Smooth muscle cell of the brain vasculature (primary cell): ENCODE measurements at places on chromosomes 5 and 9.

DNA sequence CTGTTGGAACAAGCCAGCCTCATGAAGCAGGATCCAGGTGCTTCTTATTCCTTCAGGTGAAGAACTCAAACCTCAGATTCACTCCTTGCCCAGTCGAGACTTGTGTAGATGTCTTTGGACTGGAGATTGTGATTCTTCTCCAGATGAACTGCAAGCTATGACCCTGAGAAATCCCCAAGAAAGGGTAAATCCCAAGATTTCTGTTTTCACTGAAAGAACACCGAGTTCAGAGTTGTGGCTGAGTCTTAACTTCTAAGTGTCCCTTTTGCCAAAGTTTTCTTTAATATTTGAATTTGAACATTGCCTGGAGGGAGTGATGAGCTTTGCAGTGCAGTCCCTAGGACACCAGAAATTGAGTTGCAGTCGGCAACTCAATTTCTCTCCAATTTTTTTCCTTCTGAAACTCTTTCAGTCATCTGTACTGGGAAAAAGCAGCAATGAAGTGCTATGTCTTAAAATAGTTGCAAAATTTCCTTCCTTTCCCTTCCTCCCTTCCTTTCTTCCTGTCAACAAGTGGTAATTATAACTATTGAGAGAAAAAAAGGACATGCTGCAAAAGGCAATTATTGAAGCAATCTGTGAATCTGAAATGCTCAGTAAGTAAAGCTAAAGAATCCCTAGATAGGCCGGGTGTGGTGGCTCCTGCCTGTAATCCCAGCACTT, 56.1 kb downstream of the ANKRD55 start:
- DNase-seq, result no peak

DNA sequence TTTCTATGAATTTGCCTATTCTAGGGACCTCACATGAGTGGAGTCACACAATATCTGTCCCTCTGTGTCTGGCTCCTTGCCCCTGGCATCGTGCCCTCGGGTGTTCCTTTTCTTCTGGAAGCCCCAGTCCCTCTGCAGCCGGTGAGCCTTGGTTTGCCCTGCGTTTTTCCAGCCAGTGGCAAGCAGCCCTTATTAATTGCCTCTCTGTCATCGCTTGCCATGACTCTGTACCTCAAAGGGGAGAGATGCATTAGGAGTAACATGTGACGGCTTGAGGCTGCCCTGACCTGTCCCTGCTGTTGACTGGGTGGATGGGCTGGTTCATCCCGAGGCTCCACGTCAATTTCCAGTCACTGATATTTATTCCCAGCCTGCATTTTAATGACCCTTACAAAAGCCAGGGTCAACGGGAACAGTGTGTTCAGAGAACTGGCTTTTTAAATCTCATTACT, 87.3 kb downstream of the CFAP90 start:
- no peak for DNase-seq

- no peak for DNase-seq
These were observed 167.8 kb upstream of the MVB12B start for GRCh38 chr9:126158588-126159429.

DNA sequence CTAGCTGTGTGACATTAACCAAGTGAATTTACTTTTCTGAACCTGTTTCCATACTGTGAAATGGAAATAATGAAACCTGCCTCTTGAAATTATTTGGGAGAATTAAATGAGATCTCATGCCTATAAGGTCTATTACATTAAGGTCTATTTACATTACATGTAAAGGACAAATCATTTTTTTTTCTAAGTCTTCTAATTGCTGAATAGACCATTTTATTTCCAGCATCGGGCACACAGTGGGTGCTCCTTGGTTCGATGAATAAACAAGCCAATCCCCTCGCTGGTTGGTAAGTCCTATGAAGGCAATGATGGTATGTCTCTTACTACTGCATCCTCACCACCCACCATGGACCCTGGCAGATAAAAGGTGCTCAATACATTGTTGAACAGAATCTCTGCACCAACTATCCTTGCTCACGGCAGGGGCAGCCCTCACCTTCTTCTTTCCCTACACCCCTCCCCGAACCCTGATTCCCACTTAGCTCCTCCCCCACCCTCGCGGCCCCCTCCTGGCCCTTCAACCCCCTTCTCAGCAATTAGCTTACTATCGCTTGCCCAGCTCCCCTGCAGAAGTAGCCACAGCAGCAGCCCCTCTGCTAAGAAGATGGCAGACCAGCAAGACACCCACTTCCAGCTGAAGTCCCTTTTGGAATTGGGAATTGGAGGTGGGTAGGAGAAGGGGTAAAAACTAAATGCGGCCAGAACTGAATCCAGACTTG, 3.0 kb downstream of the PCDH1 start:
- DNase-seq, result no peak

DNA sequence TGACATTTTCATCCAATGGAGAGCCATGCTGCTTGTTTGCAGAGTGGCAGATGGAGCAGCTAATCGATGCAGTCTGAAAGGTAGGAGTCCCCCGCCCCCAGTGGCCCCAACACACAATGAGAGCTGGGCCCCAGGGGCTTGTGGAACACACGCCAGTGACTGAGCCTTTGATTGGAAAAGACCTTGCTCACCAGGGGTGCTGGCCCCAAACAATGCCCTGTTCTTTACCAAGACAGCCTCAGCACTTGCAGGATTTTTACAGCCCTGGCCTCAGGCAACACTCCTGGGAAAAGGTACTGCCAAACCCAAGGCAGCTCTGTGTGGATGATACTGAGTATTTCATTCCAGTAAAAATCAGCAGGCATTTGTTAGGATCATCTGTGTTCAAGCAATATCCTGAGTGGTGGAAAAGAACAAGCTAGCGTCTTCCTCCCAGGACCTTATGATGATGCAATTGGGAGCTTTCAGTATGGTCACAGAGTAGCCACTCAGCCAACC, 276.8 kb upstream of the CLINT1 start:
- DNase-seq, result no peak

DNA sequence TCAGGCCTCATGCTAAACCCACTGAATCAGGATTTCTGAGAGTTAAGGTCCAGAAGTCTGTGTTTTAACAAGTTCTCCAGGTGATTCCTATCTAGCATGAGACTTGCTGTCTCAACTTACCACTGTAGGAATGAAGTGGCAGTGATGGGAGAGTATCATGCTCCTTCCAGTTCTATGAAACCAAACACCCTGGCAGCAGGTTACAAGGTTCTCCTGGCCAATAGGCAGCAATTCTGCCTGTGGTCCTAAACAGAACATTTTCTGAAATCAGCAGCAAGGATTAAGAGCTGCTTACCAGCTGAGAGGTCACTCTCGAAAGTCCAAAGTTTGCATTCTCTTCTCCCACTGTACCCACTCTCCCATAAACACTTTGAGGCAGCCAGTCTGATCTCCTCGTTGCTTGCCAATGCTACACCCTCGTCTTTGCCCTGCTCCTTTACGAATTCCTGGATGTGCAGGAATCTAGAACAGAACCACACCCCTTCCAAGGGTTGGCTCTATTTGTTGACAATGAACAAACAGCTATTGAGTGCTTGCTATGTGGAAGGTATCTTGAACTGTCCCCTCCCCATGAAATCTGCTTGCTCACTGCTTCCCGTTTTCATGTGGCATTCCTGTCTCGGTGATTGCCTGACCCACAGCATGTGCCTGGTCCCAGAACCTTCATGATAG, 100.5 kb downstream of the TMEM174 start:
- no peak for DNase-seq

GRCh38 chr5:89281211-89281610, 398.2 kb upstream of the MEF2C start:
- DNase-seq, result no peak

DNA sequence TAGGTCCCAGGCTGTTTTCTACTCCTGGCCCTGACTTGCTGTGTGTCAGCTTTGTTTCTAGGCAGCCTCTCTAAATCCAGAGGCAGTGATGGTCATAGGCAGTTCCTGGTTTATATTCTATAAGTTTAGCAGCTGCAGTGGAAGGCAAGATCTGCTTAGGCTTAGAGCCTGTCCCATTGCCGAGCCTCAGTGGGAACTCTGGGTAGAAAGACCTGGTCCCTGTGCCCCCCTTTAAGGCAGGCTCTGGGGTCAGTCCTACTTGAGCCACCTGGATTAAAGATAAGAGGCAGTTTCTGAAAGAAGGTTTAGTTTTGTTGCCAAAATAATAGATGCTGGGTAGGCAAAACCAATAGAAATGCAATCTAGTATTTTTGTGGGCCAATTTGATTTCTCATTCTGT, 13.6 kb downstream of the MCCC2 start:
- no peak for DNase-seq

DNA sequence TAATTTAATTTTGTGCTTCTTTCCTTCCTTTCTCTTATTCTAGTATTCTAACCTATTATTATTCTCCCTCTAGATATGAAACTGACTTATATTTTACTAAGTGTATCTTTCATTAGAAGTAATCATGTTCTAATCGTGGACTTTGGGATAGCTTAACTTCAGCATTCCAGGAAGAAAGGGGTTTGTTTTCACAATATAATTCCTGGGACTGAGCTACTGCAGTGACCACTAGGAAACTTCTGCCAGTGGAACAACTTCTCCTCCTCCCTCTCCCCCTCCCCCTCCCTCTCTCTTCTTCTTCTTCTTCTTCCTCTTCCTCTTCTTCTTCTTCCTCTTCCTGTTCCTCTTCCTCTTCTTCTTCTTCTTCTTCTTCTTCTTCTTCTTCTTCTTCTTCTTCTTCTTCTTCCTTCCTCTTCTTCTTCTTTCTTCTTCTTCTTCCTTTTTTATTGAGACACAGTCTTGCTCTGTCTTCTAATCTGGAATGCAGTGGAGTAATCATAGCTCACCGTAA, 127.9 kb downstream of the NNT start:
- no peak for DNase-seq

DNA sequence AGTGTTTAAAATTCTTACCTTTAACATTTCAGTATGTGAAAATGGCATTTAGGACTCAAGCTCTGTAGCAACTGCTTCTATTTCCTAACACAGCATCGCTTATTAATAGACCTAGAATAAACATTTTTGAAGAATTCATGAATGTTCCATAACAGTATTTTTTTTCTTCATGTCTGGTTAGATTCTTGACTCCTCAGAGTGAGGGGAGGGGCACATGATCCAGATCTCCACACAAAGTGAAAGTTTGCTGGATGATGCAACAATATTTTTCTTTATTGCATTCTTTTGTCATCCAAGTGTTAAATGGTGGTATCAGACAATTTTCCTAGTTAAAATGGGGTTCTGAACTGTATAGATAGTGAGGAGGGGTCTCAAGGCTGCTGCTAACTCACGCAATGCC, 130.8 kb upstream of the MAN2A1 start:
- no peak for DNase-seq

- DNase-seq, result no peak
These were observed 55.2 kb upstream of the TMEM215 start for GRCh38 chr9:32728181-32728580.

GRCh38 chr5:173204185-173204979, 30.6 kb downstream of the NKX2-5 start:
- no peak for DNase-seq

- DNase-seq, result no peak
These were observed 228.8 kb upstream of the TYRP1 start for GRCh38 chr9:12464400-12464799.

GRCh38 chr5:111469293-111469896, 42.9 kb downstream of the STARD4 start:
- no peak for DNase-seq

DNA sequence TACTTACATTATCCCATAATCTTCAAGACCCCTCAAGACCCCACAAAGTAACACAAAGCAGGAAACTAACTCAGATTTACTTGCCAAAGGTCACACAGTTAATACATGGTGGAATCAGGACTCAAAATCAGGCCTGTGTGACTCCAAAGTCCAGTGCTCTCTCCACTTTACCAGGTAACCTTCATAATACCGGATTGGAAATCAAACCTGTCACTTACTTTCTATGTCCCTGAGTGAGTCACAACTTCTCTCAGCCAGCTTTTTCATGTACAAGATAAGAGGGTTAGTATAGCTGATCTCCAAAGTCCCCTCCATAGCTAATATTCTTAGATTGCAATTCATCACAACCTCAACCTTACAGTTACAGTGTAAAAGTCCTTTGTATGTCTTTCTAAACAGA, 17.1 kb downstream of the STRBP start:
- no peak for DNase-seq

DNA sequence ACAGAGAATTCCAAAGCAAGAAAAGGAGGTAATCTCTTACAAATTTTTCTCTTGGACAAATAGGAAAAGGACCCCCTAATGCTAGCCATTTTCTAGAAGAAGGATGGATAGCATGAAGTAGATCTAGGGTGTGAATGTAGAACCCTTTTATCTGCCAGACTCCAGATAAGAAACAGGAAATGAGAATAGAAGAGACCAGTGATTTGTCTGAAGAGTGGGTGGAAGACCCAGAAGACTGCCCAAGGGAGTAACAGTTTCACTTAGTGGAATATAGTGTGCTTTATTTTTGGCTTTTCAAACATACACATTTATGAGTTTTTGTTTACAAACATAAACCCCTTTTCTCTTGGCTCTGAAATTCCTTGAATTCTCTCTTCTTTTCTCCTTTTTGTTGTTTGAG, 25.0 kb downstream of the ECM2 start:
- DNase-seq, result no peak

DNA sequence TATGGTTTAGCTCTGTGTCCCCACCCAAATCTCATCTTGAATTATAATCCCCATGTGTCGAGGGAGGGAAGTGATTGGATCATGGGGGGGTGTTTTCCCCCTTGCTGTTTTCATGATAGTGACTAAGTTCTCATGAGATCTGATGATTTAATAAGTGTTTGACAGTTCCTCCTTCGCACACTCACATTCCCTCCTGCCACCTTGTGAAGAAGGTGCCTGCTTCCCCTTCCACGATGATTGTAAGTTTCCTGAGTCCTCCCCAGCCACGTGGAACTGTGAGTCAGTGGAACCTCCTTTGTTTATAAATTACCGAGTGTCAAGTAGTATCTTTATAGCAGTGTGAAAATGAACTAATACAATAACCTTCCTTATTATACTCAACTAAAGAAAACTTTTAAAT, 24.3 kb upstream of the TEX10 start:
- DNase-seq, result no peak

DNA sequence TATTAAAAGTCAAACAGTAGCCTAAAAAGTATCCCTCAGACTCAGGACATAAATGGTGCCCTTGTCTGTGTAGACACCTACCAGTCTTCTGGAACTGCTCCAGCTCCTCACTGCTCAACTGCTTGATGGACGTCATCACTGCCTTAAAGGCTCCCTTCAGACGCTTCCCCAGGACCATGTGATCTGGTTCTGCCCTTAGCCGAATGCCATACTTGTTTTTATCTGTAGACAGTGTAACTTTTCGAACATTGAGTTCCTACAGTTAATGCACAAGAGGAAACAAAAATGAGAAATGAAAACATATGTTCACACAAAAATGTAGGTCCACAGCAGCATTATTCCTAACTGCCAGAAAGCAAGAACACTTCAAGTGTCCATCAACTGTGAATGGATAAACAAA, 46.2 kb downstream of the IARS1 start:
- DNase-seq, result peak; percentile 52

DNA sequence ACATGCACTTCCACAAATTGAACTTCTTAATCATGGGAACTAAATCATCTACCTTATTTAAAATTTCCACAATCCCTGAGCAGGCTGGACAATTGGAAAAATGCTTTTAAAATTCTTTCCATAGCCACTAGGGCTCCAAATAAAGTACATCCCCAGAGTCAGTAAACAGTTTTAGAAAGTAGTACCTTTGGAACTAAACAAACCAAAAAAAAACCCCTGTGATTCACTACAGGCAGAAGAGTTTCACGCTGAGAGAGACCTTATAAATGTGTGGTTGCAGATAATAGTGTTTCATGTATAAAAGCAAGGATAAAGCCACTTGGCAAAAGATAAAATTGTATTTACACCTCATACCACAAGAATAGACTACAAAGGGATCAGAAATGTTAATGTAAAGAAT, 11.8 kb upstream of the HMGCR start:
- DNase-seq, result no peak

GRCh38 chr5:54845567-54845941, 139.8 kb downstream of the ESM1 start:
- no peak for DNase-seq

GRCh38 chr9:123763910-123764588, 165.9 kb downstream of the DENND1A start:
- DNase-seq, result no peak
